ENCODE measurements at places on chromosomes 4 and X. TPM values are rescaled to one million over a fixed set of nuclear protein-coding genes. Genes with fewer than 3 reads are reported as not detected.

GRCh38 chr4:8156617-8157016 lies 2.0 kb downstream of the ABLIM2 start:
- peak; percentile 45 for DNase-seq

DNA sequence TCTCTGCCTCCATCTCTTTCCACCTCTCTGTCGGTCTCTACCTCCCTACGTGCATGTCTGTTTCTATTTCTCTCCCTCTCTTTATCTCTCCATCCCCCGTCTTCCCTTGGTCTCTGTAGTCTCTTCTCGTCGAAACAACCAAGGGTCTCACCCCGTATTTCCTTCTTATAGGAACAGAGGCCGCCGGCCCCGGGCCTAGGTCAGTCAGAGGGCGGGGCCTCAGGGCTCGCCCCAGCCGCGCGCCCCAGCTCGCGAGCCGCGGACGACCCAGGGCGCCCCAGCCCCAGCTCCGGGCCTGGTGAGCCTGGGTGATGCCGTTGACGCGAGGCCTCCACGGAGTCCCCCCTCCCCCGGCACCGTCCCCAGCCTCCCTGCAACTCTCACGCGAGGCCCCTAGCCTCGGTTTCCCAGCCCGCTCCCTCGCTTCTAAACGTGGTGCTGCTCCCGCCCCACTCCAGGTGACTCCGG lies 6.6 kb downstream of the TIMM17B start:
- DNase-seq: no peak

GRCh38 chr4:165301833-165302232 lies 25.6 kb upstream of the MSMO1 start:
- DNase-seq: no peak

- no peak for DNase-seq
Observed at GRCh38 chr4:68693325-68694075, 23.0 kb upstream of the UGT2B15 start.

DNA sequence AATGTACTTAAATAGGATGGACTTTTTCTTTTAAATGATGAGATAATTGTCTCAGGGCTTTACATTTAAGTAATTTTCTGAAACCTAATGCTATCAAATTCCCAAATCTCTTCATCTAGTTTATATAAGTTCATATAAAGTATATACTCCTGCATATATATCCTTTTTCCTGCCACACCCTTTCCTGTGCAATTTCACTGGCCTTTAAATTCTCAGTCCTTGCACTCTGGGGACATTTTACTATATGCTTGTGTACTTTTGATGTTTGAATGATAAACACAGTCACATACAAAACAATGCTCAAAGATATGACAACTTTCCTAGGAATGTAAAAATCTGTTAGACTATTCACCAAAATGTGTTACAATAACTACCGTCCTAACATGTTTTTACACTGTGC lies 60.1 kb downstream of the NDST4 start:
- no peak for DNase-seq

- no peak for DNase-seq
Observed at GRCh38 chrX:10098270-10098713, 58.5 kb upstream of the CLCN4 start.

- DNase-seq: no peak
Observed at GRCh38 chrX:131588995-131589394, 45.1 kb downstream of the OR13H1 start.

DNA sequence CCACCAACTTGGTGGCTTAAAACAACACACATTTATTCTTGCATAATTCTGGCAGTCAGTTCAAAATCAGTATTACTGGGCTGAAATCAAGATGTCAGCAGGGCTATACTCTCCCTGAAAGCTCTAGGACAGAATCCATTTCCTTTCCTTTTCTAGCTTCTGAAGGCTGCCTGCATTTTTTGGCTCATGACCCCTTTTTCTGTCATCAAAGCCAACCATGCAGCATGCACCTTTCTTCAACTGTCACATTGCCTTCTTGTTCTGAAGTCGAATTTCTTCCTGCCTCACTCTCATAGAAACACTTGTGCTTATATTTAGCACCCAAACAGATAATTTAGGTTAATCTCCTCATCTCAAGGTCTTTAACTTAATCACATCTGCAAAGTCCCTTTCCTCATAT lies 79.8 kb upstream of the PPP1R2C start:
- DNase-seq: no peak

DNA sequence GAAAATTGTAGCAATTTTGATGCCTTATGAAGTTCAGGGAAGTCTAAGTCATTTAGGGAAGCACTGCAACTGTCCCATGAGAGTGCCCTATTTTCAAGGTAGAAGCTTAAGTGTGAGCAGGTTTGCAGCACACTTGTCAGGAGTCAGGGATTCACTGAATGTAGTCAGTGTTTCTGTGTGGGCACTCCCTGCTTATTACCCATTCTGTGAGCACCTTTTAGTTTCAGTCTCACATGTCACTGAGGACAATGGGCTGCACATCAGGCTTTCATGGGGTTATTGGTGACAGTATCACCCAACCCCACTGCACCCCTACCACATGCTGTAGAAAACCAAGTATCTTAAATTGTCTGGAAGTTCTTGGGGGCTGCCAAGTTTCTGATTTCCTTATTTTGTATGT lies 2.9 kb upstream of the CCNG2 start:
- DNase-seq: no peak

- DNase-seq: no peak
Observed at GRCh38 chr4:72006586-72006985, 25.2 kb upstream of the NPFFR2 start.

DNA sequence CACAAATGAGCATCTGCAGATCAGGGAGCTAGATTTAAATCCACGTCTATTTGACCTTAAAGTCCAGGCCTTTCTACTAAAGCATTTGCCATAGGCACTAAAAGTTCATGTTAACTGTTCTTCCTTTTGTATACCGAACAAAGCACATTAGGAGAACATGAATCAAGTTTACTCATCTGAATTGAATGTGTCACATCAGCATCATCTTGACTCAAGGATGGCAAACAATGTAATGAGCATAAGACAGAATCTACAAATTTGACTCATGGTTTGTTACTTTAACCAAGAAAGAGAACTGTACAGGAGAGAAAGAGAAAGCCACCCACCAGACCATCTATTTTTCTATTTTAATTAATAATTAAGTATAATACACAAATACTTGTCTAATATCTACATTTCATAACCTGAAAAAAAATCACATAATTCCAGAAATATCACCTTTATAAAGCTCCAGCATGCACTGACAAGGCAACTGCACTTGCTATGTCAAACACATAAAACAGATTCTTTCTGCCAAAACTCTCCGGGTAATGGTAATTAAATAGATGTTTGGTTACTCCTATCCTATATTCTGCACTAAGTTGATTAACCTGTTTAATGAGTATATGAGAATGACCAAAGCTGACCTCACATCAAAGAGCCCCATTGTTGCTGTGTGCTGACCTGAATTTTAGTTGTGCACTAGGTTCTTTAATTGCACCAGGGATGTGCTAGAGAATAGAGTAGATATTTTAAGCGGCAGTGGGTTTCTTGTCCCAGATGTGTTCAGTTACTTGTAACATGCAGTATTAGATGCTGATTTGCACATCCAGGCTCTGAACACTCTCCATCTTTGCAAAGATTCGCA lies 42.5 kb upstream of the LEF1 start:
- no peak for DNase-seq

DNA sequence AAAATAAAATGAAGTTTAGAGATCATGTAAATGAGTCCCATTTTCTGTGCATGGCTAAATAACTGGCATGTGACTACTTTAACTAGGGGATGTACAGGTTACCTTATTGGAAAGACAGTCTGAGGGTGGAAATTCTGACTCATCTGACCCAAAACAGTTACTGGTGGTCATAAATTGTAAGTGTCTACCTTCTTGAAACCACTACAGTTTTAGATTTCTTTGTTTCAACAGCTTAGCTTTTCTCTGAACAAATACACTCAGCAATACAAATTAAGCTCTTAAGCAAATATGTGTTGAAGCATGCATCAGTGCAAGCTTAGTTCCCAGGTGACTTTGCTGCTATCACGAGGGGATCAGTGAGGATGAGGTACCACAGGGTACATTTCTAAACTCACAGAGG lies 60.7 kb upstream of the PGM2 start:
- DNase-seq: no peak

MAGEB10 gene
- total RNA-seq: not detected

UGT2B17 gene
- 0.87 TPM for total RNA-seq

NEXMIF gene
- total RNA-seq: 1.9 TPM

ARL9 gene
- total RNA-seq: 0.24 TPM

HMX1 gene
- not detected for total RNA-seq

TSPAN6 gene
- 16.0 TPM for total RNA-seq

IL9R gene
- total RNA-seq: not detected

TXK gene
- total RNA-seq: 0.69 TPM

Measured in pancreas (tissue), 10 donors.